ENCODE measurements at places on chromosomes 12 and 14.
A peak's percentile ranks its signal among the peaks of the same experiment; 100 is the strongest.

GRCh38 chr14:99779751-99780150, 13.5 kb upstream of the EML1 start:
- no peak for DNase-seq

- no peak for DNase-seq
Observed at GRCh38 chr12:95473231-95473883, 595 bp upstream of the METAP2 start.

- DNase-seq = peak; percentile 77
Observed at GRCh38 chr12:95205685-95206084, 11.6 kb downstream of the FGD6 start.

GRCh38 chr14:89466944-89467343, 49.9 kb upstream of the FOXN3 start:
- no peak for DNase-seq

- DNase-seq = no peak
Observed at GRCh38 chr12:24798335-24798734, 150.6 kb downstream of the BCAT1 start.

DNA sequence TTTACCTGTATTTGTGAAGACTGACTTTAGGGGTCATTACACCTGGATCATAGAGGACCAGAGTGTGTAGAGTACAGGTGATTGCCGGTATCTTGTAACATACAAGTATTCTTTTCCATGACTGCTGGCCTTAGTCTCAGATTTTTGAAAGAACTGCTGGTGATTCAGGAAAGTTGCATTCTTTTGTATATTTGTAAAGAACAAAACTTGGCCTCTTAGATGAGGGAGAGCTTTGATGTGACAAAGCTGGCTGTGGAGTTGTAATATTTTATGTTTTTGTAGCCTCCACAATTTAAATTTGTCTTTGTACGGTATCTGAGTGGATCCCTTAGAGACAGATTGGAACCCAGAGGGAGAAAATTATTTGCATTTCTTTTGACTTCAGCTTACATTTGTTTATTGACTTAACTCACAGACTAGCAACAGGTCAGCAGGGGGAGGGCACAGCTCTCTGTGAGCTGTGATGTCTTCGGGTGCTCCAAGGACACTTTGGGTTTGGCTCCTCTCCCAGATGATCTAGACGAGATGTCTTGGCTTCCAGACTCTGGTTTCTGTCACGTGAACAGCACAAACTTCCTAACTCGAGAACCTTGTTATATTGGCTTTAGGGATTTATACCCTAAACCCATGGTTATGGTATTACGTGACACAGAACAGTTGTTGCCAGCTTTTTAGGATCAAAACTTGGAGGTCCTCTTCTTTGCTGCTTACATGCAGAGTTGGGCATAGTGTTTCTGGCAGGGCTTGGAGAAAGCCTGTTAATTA, 65.9 kb downstream of the DAAM1 start:
- DNase-seq = no peak

- peak; percentile 4 for DNase-seq
Observed at GRCh38 chr12:65666876-65667275, 157.4 kb upstream of the HMGA2 start.

- no peak for DNase-seq
Observed at GRCh38 chr12:11688379-11688778, 38.9 kb downstream of the ETV6 start.

DNA sequence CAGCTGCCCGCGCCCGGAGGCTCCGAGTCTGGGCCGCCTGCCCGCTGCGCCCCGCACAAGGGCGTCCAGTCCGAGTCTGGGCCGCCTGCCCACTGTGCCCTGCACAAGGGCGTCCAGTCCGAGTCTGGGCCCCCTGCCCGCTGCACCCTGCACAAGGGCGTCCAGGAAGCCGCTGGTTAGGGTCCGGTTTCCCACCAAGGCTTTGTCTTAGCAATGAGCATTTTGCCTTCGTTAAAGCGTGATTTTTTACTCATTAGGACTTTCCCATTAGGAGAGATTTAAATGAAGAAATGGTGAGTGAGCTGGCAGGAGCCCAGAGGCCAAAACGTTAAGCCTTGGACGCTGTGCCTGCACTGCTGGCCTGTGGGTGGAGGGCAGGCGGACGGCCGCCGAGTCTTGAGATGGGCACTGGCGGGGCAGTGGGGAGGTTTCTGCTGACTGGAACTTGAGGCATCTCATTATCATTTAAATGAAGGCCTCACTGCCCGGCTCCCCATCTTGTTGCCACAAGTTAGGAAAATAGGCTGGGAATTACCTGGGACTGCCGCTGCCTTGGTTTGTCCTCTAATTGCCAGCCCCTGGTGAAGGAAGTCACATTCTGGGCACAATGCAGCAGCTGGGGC, 36.0 kb downstream of the FBRSL1 start:
- DNase-seq = no peak
